ENCODE measurements at places on chromosomes 6 and 20. TPM values are rescaled to one million over a fixed set of nuclear protein-coding genes. Genes with fewer than 3 reads are reported as not detected.

Gene DEFB126
- not detected for polyA plus RNA-seq

Gene CLPSL2
- polyA plus RNA-seq, result not detected

Gene QKI
- 148 TPM for polyA plus RNA-seq

Gene F13A1
- polyA plus RNA-seq, result 1.3 TPM

Gene ISM1
- not detected for polyA plus RNA-seq

Gene APCDD1L
- 1.4 TPM for polyA plus RNA-seq

Gene ARG1
- not detected for polyA plus RNA-seq
